ENCODE measurements at places on chromosomes 7 and 10.
A peak's percentile ranks its signal among the peaks of the same experiment; 100 is the strongest.

DNA sequence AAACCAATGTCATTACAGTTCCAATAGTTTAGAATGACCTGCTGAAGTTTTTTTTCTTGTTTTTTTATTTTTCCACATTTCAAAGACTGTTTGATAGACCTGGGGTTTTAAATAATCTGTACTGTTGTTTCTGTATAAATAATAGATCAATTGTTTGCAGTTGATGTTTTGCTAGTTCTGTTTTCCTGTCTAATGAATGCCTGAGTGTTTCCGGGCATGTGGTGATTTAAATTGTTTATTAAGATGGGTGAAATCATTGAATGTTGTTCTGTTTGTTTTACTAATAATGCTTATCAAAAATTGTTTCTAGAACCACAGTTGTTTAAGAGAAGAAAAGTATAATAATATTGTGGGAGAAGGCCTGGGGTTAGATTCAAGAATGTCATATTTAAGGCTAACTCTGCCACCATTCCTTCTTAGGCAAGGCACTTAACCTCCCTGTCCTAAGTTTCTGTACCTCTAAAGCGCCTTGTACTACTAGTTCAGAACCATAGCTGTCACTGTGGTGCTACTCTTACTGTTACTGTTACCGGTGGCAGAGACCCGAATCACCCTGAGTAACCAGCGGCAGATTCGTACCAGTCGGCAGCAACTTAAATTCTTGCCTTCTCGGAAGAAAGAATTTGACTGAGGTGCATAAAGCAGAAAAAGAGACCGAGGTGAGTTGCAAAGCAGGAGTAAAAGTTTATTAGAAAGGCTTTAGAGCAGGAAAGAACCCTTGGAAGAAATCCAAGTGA is 1014.1 kb downstream of the REEP3 start:
- no peak for DNase-seq

GRCh38 chr10:360653-361052 is 225.4 kb downstream of the ZMYND11 start:
- no peak for DNase-seq

- DNase-seq: peak; percentile 81
Observed at GRCh38 chr10:132449051-132449810, 52.2 kb downstream of the PWWP2B start.

DNA sequence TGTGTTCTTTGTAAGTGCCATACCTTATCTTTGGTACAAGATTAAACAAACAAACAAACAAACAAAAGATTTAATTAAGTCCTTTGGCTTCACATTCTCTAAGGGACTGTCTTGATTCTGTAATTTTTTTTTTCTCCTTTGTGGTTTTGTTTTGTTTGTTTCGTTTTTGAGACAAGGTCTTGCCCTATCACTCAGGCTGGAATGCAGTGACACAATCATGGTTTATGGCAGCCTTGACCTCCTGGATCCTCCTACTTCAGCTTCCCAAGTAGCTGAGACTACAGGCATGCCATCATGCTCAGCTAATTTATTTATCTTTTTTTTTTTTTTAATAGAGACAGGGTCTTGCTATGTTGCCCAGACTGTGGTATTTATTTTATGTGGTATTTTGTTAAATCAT is 165.8 kb downstream of the LRRC4 start:
- DNase-seq: no peak

GRCh38 chr10:30178356-30178964 is 119.1 kb upstream of the JCAD start:
- no peak for DNase-seq

- DNase-seq: no peak
Observed at GRCh38 chr7:29063236-29063635, 83.1 kb downstream of the CPVL start.

- DNase-seq: no peak
Observed at GRCh38 chr10:119319161-119319919, 112.0 kb downstream of the GRK5 start.

GRCh38 chr7:139242741-139243281 is 11.8 kb downstream of the UBN2 start:
- no peak for DNase-seq

- DNase-seq: no peak
Observed at GRCh38 chr7:51186531-51186930, 130.1 kb downstream of the COBL start.

DNA sequence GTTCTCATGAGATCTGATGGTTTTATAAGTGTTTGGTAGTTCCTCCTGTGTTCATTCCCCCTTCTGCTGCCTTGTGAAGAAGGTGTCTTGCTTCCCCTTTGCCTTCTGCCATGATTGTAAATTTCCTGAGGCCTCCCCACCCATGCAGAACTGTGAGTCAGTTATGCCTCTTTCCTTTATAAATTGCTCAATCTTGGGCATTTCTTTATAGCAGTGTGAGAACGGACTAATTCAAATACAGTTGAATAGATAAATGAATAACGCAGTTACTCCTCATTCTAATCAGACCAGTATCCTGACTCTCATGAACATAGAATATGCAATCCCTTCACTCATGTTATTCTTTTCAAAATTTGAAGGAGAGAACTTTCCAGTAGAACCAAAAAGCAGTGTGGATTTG is 375.0 kb upstream of the FZD8 start:
- DNase-seq: no peak

GRCh38 chr10:48880016-48880705 is 59.5 kb downstream of the LRRC18 start:
- DNase-seq: no peak

DNA sequence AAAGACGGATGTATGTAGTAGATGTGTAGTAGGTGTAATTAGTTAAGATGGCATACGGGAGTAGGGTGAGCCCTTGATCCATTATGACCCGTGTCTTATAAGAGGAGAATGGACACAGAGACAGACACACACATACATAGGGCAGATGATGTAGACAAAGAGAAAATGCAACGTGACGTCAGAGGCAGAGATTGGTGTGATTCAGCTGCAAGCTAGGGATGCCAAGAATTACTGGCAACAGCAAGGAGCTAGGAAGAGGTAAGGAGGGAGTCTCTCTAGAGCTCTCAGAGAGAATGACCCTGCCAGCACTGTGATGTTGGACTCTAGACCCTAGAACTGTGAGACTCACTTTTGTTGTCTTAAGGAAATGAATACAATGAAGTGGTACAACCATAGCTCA is 247.0 kb upstream of the HABP2 start:
- DNase-seq: no peak
